Lower lobe of right lung (tissue), 2 donors: ENCODE measurements at places on chromosomes 12 and 14. TPM values are rescaled to one million over a fixed set of nuclear protein-coding genes. Genes with fewer than 3 reads are reported as not detected.
A peak's percentile ranks its signal among the peaks of the same experiment; 100 is the strongest.

GRCh38 chr12:107254258-107254856 lies 161.0 kb upstream of the CRY1 start:
- no peaks in the 10 kb centered on the region for H3K36me3 ChIP-seq
- no peaks in the 10 kb centered on the region for H3K4me1 ChIP-seq
- H3K27me3 ChIP-seq: no peaks in the 10 kb centered on the region
- DNase-seq: no peak
- H3K27ac ChIP-seq: no peak overlapping the region

DNA sequence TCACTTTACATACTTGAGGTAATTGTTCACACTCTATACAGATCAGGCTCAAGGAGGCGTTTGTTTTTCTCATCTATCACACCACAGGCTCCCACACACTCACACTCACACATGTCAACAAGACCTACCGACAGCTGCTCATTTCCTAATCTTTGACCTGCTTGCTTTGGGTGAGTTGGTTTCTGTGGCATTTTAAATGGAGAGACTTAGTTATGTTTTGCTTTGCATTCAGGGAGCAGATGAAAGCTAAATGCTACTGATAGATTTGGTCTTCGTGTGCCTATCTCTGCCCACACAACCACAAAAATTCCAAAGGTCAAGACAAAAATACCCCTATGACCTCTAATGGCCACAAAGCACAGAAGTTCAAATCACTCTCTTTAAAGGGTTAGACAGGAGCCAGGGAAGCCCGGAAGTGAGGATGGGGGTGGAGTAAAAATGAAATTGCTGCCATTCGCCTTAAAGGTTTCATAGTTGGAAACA lies 203.5 kb upstream of the G2E3 start:
- H3K36me3 ChIP-seq: no peaks in the 10 kb centered on the region
- no peak overlapping the region for H3K4me3 ChIP-seq
- H3K27ac ChIP-seq: no peak overlapping the region
- no peak for DNase-seq

DNA sequence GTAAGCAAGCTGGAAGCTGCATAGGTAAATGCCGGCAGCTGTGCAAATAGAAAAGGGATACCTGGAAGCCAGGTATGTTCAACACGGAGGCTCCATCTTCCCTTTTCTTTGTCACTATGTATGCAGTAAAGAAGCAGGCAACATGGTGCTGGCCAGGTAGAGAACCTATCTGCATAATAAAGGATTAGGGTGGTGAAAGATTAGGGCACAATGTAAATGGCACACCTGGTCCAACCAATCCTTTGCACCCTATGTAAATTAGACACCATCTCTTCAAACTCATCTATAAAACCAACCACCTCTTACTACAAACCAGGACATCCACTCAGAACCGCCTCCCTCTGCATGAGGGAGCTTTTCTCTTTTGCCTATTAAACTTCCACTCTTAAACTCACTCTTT lies 32.3 kb downstream of the RPS29 start:
- H3K27ac ChIP-seq: no peak overlapping the region
- no peak for DNase-seq
- no peak overlapping the region for H3K4me3 ChIP-seq
- H3K36me3 ChIP-seq: no peaks in the 10 kb centered on the region
- no peaks in the 10 kb centered on the region for H3K4me1 ChIP-seq

GRCh38 chr14:37579274-37579673 lies 15.8 kb downstream of the FOXA1 start:
- DNase-seq: no peak
- H3K36me3 ChIP-seq: no peaks in the 10 kb centered on the region
- H3K27ac ChIP-seq: no peak overlapping the region

DNA sequence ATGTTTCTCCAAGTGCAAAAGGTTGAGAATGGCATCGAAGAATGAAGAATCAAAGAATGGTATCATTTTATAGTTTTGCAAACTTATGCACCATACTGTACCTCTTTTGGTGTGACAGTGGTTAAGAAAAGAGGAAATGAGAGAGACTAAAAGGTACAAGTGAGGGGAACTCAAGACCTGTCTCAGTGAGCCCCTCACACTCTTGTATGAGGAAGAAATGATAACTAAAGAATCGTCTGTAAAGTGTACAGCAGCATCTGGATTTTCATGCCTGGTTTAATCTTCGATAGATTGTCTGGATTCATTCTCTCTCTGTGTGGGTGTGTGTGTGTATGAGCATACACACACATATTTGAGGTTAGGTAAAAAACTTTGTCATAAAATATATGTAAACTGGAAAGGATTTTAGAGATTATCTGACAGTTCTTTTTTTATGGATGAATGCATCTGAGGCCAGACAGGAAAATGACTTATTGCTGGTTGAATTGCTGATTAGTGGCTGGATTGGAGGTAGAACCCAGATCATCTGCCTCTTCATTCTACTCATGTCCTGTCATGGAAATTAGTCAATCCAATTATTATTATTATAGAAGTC lies 16.0 kb upstream of the SLC38A2 start:
- peak overlapping the region; percentile 66 for H3K27ac ChIP-seq
- H3K4me3 ChIP-seq: no peak overlapping the region
- no peak for DNase-seq

DNA sequence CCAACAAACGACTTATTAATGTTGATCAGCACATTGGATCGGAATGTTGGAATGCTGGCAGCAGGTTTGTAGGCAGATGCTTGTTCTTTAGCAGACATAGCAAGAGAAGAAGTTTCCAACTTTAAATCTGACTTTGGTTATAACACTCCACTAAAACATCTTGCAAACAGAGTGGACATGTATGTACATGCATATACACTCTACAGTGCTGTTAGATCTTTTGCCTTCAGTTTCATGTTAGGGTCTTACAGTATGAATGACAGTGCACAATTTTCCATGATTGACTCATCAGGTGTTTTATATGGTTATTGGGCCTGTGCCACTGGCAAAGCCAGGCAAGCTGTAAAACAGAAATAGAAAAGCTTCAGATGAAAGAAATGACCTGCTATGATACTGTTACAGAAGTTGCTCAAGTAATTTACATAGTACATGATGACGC lies 14.3 kb upstream of the DHRS7 start:
- no peaks in the 10 kb centered on the region for H3K36me3 ChIP-seq
- DNase-seq: no peak
- no peak overlapping the region for H3K4me3 ChIP-seq
- H3K27me3 ChIP-seq: no peaks in the 10 kb centered on the region

GRCh38 chr12:6934110-6934509 lies 6.4 kb downstream of the ATN1 start:
- H3K4me1 ChIP-seq: peaks cover 83% of the 10 kb centered on the region
- H3K27me3 ChIP-seq: no peaks in the 10 kb centered on the region
- no peak overlapping the region for H3K27ac ChIP-seq

DNA sequence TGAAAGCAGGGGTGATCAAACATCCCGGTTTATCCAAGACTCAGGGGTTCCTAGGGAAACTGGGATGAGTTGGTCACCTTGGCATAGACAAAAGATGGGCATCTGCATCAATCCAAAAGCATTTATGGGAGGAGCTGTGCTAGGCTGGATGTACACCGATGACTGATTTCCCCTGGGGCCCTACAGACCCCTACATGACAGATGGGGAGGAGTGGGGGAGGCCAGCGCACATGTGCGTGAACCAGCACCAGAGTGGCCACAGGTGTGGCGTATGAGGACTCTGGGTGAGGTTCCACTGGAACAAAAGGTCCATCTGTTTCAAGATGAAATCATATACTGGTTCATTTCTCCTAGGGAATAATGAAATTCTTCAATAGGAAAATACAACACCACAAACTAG lies 210.4 kb downstream of the ITPR2 start:
- DNase-seq: no peak
- H3K27me3 ChIP-seq: no peaks in the 10 kb centered on the region
- H3K27ac ChIP-seq: no peak overlapping the region
- H3K36me3 ChIP-seq: peaks cover 58% of the 10 kb centered on the region
- H3K4me3 ChIP-seq: no peak overlapping the region

DNA sequence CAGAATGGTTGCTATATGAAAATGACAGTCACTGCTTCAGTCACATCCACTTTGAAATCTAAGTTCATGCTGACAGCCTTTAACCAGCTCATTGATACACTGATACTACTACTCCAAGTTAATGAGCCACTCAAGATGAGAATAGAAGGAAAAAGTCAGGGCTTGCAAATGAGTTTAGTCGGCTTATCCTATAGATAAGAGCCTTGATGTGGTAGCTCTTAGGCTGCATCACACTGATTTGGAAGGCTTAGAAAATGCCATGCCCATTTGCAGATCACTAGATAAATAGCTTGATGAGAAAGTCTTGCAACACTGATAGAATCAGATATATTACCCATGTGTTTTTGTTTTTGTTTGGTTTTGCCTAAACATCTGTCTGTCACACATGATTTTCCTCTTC lies 251.4 kb upstream of the ATXN7L3B start:
- H3K36me3 ChIP-seq: no peaks in the 10 kb centered on the region
- no peak for DNase-seq
- no peak overlapping the region for H3K27ac ChIP-seq
- no peaks in the 10 kb centered on the region for H3K27me3 ChIP-seq

DNA sequence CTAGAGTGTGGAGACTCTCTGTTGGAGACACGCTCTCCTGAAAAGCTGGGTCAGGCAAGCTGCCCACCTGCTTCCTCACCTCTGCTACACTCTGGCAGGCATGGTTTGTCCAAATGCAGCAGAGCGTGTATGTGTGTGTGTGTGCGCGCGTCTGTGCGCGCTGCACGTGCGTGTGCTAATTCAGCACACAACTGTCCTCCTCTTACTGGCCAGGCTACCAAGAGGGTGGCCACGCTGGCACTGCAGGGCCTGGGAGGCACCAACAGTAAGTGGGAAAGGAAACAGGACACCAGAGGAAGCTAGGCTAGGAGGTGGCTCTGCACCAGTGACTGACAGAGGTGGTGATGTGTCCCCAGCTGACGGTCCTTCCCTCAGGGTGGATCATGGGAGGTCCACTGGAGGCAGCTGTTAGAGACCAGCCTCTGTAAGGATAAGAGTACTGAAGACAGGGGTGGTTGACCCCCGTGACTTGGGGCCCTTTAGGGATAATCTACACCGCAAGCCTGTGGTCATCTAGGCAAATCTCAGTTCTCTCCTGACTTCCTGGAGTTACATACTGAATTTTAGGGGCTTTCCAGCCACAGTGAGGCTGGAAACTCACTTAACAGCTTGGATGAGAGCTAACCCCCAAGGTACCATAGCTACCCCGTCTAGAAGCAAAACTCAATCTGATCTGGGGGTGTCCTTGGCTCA lies 15.6 kb upstream of the TFCP2 start:
- no peaks in the 10 kb centered on the region for H3K4me1 ChIP-seq
- H3K4me3 ChIP-seq: no peak overlapping the region
- peaks cover 29% of the 10 kb centered on the region for H3K36me3 ChIP-seq
- no peak for DNase-seq
- H3K27ac ChIP-seq: no peak overlapping the region
- no peaks in the 10 kb centered on the region for H3K27me3 ChIP-seq

GRCh38 chr12:262113-262512 lies 523 bp downstream of the SLC6A13 start:
- DNase-seq: no peak
- no peaks in the 10 kb centered on the region for H3K4me1 ChIP-seq
- no peak overlapping the region for H3K27ac ChIP-seq

DNA sequence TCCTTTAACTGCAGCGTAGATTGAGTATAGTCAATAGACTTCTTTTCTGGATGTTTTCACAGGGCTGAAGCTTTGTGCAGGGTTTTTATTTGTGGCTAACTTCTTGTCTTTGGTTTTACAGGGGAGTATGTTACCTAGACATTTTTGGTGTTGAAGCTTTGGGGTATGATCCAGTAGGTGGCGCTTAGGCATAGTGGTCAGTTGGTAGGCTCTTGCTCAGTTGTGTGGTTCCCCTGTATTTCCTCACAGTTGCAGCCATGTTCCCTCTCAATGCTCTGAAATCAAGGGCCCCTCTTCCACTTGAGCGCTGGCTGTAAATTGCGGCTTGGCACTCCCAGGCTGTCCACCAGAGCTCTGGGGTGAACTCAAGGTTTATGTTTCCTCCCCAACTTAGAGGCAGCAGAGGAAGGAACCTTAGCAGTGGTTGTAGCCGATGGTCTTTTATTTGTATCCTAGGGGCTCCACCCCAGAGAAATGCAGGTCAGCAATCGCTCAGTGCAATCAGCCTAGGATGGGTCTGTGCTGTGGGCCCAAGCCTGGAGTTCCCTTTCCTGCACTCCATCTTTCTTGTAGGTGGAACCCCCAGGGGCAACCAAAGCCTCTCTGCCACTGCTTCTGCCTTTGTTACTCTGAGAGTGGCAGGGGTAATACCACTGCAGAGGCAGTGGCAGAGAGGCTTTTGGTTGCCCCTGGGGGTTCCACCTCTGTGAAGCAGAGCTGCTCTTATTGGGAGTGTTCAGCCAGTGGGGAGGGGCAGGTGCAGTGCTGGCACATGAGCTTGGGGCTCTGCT lies 55.1 kb downstream of the CMAS start:
- no peak for DNase-seq
- no peaks in the 10 kb centered on the region for H3K36me3 ChIP-seq
- H3K27me3 ChIP-seq: no peaks in the 10 kb centered on the region

- no peak for DNase-seq
- no peaks in the 10 kb centered on the region for H3K4me1 ChIP-seq
- H3K27ac ChIP-seq: no peak overlapping the region
- H3K4me3 ChIP-seq: no peak overlapping the region
- H3K36me3 ChIP-seq: no peaks in the 10 kb centered on the region
- no peaks in the 10 kb centered on the region for H3K27me3 ChIP-seq
These were observed 16.7 kb downstream of the GRIN2B start for GRCh38 chr12:13964666-13965065.

DNA sequence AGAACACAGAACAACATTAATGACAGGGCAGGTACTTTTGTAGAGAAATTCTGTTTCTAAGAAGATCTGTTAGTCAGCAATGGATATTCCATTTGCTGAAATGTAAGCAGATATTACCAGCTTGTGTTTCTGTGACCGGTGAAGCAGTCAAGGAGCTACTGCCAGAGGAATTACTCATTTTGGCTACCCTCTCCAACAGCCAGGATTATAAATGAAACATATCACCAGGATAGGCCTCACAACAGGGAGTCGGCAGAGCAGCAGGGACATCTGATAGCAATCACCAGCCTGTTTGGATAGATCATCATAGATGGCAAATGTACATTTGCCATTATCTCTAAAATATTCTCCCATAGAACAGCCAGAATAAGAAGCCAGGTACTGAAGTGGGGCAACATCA lies 440.7 kb downstream of the KCNH5 start:
- H3K27me3 ChIP-seq: no peaks in the 10 kb centered on the region
- H3K27ac ChIP-seq: no peak overlapping the region
- no peaks in the 10 kb centered on the region for H3K36me3 ChIP-seq

GRCh38 chr12:75852143-75852542 lies 179.4 kb downstream of the PHLDA1 start:
- no peaks in the 10 kb centered on the region for H3K36me3 ChIP-seq
- H3K27ac ChIP-seq: no peak overlapping the region
- no peaks in the 10 kb centered on the region for H3K27me3 ChIP-seq
- no peak overlapping the region for H3K4me3 ChIP-seq
- H3K4me1 ChIP-seq: peaks cover 15% of the 10 kb centered on the region
- no peak for DNase-seq

- H3K27me3 ChIP-seq: no peaks in the 10 kb centered on the region
- no peak overlapping the region for H3K27ac ChIP-seq
- no peak for DNase-seq
- H3K36me3 ChIP-seq: no peaks in the 10 kb centered on the region
These were observed 1.6 kb upstream of the ASB2 start for GRCh38 chr14:93977790-93978581.

The HOXC4 gene
- total RNA-seq: 0.47 TPM

The PCNX4 gene
- 36.1 TPM for total RNA-seq

The PTPRB gene
- 91.4 TPM for total RNA-seq

The TEX52 gene
- not detected for total RNA-seq

The ORAI1 gene
- 39.0 TPM for total RNA-seq
